Activated naive CD4-positive, alpha-beta T cell treated with anti-CD3 and anti-CD28 coated beads, Interleukin-2, amount 50 U/mL, for 16 hours (primary cell): ENCODE measurements at places on chromosomes 4 and X.

DNA sequence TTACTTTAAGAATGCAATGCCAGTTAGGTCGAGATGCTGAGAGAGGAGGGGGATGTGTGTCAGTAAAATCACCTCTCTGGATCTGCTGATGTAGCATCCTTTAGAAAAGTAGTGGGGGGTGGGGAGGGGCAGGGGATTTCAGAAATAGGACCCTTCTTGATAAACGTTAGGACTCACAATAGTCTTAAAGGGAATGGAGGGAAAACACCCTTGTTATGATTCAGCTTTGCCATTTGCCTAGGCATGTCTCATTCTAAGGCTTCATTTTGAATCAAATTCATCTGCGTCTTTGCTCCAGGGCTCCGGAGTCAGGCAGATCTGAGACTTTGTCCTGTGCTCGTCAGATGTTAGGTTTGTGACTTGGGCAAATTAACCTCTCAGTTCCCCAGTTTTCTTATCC is 879 bp downstream of the SH2D1A start:
- peak; percentile 34 for DNase-seq

- DNase-seq: peak; percentile 63
Observed at GRCh38 chr4:87058356-87059073, 123.7 kb downstream of the AFF1 start.

DNA sequence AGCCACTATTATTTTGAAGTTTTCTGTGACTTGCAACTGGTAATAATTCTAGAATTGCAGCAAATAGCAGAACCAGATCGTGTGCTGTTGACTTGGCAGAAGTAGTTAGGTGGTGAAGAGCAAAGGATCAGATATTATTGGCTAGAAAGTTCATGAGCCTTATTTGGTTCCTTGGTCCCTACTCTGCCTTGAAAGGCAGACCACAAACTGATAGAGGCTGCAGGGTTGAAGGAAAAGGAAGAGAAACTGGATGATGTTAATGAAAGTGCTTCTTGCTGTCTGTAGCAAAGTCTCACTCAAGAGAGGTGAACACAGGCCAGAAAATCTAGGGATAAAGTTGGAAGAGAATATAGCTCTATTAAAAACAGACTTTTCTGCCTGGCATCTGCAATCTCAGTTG is 41.2 kb upstream of the RNF150 start:
- DNase-seq: no peak

- DNase-seq: no peak
Observed at GRCh38 chrX:82666355-82666754, 841.7 kb upstream of the POU3F4 start.

GRCh38 chr4:133668061-133668851 is 519.2 kb downstream of the PCDH10 start:
- no peak for DNase-seq

- DNase-seq: no peak
Observed at GRCh38 chr4:40887764-40888131, 138.0 kb downstream of the NSUN7 start.

DNA sequence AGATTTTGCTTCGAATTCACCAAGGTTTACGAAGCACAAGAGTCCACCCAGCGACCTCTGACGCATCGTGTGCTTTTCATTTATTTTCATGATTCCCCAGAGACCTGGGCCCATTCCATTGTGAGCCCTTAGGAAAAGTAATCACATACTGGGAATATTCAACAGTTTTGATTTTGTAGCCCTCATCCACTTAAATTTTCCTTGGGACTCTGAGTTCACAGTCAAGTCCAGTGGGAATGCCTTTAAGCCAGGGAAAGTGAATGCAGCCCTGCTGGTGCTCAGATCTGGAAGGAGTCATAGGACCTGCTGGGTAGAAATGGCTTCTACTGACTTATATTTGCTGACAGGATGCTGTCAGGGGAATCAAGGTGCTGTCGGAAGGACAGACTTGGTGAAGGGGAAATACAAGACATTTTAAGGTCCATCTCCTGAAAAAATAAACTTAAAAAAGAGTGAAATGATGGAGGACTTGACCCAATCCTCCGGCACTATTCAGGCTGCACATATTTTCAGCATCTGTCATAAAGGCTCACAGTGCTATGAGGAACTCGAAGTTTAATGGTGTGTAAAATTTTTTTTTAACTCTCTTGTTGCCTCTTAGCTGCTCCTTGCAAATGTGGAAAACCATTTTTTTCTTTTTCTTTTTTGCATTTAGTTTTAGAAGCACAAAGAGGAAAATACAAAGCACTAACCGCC is 204.9 kb downstream of the MID1 start:
- no peak for DNase-seq

DNA sequence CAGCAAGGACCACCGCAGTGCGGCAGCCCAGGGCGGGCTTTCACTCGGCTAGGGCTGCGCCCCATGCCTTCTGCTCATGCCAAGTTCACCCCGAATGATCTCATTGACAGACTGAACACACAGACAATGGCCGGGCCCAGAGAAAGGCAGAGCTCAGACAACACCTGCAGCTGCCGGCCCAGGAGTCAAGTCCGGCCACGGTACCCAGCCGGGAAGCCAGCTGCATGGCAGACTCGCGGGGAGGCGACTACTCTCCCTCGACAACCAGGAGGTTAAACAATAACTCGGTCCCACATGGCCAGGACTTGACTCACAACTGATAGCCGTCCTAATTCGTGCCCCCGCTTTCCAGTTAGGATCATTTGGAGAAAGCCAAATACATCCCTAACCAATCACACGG is 50.4 kb downstream of the ABLIM2 start:
- DNase-seq: no peak

GRCh38 chr4:167779280-167779679 is 313.1 kb upstream of the ANXA10 start:
- DNase-seq: no peak

DNA sequence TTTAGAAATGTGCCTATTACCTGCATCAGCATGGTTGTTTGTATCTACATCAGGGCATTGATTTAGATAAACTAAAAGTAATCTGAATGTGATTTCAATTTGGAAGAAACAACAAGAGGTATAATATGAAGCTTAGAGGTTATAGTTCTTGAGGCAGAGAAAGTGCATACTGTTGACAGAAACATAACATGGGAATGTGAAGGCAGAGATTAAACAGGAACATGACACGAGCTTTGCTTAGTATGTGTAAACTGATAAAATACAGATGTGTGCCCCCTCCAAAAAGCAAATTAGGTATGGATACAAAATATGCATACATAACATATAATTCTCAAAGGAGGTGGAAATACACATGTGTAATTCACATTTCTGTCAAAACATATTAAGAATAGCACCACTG is 1180.2 kb upstream of the ADGRL3 start:
- DNase-seq: no peak

DNA sequence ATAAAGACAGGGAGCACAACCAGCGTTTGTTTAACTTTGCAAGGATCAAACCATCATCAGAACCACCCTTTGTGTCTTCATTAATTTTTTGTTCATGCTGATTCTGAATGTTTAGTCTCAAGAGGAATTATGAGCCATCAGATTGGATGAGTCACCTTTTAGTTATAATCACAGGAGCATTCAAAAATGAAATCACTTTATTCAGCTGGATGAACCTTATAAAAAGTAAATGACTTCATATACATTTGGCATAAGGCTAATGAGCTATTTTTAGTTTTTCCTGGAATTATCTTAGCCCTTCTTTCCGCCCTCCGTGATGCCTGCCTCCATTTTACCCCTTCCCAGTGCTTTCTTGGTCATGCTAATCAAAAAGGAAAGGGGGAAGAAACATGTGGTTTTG is 103.6 kb downstream of the SORBS2 start:
- no peak for DNase-seq

- DNase-seq: no peak
Observed at GRCh38 chrX:23803931-23804381, 21.0 kb downstream of the SAT1 start.

- DNase-seq: no peak
Observed at GRCh38 chr4:31877429-31877828, 1157.3 kb downstream of the PCDH7 start.

- no peak for DNase-seq
Observed at GRCh38 chrX:21638311-21638710, 19.8 kb downstream of the KLHL34 start.

- no peak for DNase-seq
Observed at GRCh38 chrX:38154340-38154739, 66.3 kb downstream of the SRPX start.

DNA sequence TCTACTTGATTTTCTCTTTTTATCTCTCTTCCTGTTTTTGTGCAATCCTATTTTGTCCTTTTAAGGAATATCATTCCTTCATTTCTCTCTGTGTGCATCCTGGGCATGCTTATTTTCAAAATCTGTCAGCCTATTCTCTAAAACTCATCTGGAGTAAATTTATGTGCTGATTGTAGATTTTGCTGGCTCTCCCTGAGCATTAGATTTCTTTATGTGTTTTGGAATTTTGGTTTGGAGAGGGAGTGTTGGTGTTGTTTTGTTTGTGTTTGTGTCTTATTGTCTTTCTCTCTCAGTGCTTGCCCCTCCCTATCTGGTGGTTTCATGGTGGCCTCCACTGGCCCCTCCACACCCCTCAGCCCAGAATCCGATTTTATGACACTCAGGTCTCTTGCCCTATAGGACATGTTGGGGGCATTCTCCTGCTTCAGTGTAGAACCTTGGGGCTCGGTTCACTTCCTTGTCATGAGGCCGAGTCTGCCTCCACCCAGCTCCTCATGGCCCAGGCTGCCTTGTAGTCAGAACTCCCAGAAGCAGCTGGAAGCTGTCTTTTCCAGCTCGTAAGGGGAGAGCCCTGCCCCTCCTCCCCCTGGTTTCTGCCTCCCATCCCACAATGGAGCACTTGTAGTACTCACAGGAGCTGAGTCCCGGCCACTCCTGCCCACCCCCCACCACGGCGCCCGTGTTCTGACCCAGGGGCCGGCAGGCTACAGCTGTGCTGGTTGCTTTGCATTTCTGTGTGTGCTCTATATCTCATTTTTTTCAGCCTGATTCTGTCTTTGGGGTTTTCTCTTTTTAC is 24.5 kb upstream of the PJA1 start:
- DNase-seq: no peak

GRCh38 chr4:12207396-12207795 is 778.7 kb upstream of the HS3ST1 start:
- no peak for DNase-seq

DNA sequence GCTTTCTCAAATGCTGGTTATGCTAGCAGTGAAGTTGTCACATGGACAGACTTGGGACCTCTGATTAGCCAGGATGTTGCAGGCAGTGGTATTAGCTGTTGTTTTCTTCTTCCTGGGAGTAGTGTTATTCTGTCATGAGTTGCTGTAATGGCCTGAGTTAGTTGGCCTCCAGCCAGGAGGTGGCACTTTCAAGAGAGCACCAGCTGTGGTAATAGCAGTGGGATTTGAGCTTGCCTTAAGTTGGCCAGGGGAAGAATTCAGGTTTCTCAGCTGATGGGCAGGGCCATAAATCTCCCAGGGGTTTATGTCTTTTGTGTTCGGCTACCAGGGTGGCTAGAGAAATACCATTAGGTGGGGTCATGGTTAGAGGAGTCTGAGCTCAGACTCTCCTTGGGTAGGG is 132.6 kb downstream of the GLUD2 start:
- DNase-seq: no peak

- no peak for DNase-seq
Observed at GRCh38 chr4:2261853-2262144, at the start of gene MXD4. Gene MXD4 (minus strand): TSS chr4:2262109. CDS start chr4:2261980, 129 bp downstream.

DNA sequence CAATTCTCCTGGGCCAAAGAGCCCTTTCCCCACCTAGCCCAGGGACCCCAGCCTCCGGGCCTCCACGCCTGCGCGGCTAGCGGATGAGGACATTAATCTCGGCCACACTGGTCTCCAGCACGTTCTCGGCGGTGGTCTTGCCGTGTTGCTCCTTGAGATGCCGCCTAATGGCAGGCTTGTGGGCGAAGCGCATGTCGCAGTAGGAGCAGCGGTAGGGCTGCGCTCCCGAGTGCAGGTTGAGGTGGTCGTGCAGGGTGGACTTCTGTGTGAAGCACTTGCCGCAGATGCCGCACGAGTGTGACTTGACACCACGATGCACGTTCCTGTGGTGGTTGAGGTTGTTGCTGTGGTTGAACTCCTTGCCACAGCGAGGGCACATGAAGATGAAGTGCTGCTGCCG is 72.1 kb downstream of the UBE2K start:
- no peak for DNase-seq

- DNase-seq: no peak
Observed at GRCh38 chr4:99657798-99658197, at the start of gene C4orf54. Gene C4orf54 (minus strand): TSS chr4:99657828. CDS start chr4:99654648, 3,180 bp downstream.

DNA sequence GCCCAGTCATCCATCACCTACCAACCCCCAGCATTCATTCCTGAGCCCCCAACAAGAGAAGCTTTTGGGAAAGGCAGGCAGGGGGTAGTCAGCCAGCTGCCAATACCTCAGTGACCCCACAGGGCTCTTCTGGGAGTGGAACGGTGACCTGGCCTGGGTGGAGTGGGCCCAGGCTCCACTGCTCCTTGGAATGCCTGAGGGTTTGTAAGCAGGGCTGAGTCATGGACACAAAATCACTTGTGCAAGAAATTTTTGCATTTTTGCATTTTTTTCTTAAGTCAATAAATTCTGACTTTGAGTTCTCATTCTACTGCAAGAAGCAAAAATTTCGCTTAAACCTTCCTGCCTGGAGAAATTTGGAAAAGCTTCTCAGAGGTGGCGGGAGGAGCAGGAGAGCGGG is 18.5 kb downstream of the SORCS2 start:
- no peak for DNase-seq

- DNase-seq: peak; percentile 1
Observed at GRCh38 chr4:7382634-7383014, 52.1 kb downstream of the PSAPL1 start.

GRCh38 chrX:96449191-96449590 is 235.5 kb upstream of the DIAPH2 start:
- DNase-seq: no peak

DNA sequence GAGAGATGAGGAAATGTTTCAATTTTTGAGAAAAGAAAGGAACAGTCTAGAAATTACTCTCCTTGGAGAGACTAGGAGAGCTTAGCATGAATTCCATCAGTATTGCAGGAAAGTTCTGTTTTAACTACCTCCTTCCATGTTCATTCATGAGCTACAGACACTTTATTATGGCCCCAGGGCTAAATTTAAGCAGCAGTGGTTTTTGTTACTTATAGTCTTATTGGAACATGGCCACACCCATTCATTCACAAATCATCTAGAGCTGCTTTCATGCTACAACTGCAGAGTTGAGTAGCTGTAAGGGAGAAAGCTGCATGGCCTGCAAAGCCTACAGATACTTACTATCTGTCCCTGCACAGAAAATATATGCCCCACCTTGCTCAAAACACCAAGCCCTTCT is 81.7 kb downstream of the SHISA3 start:
- no peak for DNase-seq

GRCh38 chrX:120999413-120999812 is 13.9 kb upstream of the CT47A1 start:
- DNase-seq: no peak

DNA sequence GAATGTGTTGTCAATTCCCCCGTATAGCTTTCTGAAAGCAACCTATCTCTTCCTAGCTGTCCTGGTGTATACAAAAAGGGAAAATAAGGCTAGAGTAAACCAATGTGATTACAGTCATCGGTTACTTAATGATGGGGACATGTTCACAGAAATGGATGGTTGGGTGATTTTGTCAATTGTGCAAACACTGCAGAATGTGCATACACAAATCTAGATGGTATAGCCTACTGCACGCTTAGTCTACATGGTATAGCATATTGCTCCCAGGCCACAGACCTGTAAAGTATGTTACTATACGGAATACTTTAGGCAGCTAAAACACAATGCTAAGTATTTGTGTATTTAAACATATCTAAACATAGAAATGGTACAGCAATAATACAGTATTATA is 5.1 kb downstream of the DTHD1 start:
- no peak for DNase-seq
